ENCODE measurements at places on chromosomes 7 and 10.

GRCh38 chr7:116577320-116577871, 52.6 kb downstream of the CAV1 start:
- no peak for DNase-seq

GRCh38 chr10:43076876-43077420, at the start of gene RET:
TSS of gene RET (plus strand) at chr10:43077069. CDS start at chr10:43077259, 190 bp downstream.
- peak; percentile 34 for DNase-seq

- no peak for DNase-seq
Observed at GRCh38 chr10:116738339-116738738, 4.0 kb downstream of the HSPA12A start.

GRCh38 chr7:131459256-131459655, 97.2 kb downstream of the PODXL start:
- DNase-seq, result no peak

DNA sequence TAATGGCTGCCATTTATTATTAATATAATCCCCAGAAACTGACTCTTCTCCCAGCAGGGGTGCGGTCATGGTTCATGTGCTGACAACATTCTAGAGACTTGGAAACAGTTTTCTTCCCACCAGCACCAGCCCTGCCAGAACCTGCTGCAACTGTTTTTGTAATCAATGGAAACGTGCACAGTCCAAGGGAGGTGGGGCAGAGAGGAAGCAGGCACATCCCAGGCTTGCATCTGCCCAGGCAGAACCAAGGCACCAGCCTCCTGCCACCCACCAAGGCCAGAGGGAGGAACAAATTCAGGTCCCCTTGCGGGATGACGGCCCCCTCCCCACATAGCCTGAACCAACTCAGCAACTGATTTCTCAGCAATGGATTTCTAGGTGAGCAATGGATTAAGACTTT, 119.0 kb downstream of the OAT start:
- DNase-seq, result no peak

GRCh38 chr10:82564353-82565196, 689.6 kb downstream of the NRG3 start:
- DNase-seq, result no peak

DNA sequence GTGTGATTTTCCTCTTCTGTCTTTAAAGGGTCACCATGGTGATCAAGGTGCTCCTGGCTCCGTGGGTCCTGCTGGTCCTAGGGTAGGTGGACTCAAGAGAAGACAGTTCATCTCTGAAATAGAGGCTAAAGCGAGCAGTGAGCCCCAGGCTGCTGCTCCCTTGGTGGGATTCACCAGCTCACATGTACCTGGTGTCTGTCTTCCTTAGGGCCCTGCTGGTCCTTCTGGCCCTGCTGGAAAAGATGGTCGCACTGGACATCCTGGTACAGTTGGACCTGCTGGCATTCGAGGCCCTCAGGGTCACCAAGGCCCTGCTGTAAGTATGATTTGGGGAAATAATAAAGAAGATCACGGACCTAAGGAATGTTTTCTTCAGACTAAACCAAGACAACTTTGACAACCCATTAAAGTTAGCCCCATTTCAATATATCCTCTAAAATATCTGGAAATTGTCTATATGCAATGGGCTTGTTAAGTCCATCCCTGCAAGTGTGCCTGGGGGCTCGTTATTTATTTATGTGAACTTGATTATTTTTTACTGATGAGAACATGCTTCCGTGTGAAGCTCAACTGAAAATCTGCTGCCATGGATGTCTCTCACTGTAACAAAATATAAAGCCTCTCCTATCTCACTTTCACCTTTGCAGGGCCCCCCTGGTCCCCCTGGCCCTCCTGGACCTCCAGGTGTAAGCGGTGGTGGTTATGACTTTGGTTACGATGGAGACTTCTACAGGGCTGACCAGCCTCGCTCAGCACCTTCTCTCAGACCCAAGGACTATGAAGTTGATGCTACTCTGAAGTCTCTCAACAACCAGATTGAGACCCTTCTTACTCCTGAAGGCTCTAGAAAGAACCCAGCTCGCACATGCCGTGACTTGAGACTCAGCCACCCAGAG, 32.5 kb downstream of the COL1A2 start:
- DNase-seq, result no peak

GRCh38 chr7:154769527-154769926, 233.4 kb downstream of the PAXIP1 start:
- DNase-seq, result no peak

DNA sequence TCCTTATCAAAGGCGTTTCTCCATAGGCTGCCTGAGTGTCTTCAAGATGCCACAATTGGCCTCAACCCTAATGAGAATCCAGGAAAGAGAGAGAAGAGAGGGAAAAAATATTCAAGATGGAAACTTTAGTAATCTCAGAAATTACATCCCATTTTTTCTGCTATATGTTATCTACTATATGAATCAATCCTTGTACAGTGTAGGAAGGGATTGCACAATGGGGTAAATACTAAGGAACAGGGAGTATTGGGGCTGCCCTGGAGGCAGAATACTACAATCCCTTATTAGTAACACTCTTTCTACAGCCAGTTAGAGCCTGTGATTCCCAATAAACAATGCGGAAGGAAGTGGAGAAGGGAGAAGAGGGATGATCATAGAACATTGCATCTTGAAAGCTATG, 27.9 kb downstream of the TFPI2 start:
- DNase-seq, result no peak

DNA sequence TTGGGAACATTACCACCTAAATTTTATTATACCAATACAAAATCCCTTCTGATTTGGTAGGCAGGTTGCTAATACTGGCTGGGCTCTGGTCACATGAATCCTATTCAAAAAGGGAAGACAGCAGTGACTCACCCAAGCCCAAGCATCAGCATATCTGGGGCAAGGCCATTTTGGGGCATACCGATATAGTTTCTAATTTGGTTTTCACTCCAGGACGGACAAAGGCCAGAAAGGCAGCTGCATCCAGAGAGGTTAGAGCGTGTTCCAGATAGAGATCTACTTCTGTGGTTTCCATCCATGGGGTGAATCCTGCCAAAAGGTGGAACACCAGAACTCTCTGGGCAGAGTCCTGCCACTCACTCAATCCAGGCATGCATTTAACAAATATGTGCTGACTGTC, 335.8 kb downstream of the ELMO1 start:
- no peak for DNase-seq

- DNase-seq, result no peak
Observed at GRCh38 chr7:28804990-28805389, 153.1 kb downstream of the TRIL start.

DNA sequence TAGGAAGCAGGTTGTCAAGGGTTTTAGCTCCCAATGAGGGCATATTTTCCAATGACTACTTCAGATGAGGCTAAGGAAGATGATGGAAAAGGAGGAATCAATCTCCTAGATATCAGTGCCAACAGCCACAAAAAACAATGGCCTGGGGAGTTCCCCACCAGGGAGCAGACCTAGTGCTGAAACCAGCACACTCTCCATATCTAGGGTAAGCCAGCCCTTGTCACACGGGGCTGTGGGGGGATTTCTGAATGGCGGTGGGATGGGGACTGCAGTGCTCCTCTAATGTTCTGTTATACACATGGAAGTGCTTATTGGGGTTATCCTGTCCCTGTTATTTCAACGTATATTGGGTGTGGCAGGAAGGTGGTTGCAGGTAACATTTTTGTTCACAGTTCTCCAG, 18.5 kb downstream of the EPC1 start:
- DNase-seq, result no peak

DNA sequence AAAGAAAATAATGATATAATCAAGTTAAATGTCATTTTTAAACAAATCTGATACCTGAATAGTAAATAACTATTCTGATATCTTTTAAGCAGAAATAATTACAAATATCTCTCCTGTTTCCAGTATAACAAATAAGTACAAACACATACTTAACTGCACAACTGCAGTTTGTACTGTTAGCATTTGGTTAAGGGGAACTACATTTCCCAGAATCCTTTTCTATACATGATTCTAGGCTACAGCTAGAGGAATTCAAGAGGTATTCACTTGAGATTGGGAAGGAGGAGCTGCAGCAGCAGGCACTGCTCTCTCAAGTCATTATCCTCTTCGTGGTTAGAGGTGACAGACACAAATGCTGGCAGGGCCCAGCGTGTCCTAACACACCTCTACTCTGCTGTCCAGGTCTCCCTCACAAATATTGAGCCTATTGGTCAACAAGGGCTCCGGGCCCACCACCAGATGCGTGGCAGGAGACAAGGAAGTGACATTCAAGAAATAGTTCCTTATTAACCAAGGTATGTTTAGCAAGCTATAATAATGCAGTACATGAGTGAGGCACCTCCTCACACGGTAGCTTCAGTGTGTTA, 255.1 kb upstream of the MKLN1 start:
- DNase-seq, result no peak

GRCh38 chr10:13684252-13684791, 97.6 kb downstream of the PRPF18 start:
- DNase-seq, result no peak

DNA sequence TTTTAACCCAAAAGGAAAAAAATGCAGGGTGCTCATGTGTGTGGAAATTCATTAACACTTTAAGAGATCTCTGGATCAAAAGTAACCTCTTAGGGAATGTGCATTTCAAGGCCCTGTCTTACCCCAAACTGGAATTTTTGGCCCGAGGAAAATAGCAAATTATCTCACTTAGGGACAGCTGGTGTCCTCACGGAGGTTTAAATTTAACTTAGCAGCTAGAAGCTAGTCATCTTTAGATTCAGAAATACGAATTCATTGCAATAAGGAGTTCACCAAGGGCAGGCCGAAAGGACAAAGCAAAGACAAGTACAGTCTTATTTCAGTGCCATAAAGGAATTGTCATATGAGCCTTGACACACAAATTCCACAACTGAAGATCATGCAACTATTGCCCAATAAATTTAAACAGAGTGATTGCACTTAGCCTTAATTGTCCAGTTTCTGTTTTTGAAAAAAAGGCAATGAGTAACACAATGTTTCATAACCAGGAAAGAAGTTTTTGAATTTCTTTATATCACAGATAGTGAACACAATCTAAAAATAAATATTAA, 22.4 kb upstream of the SEMA3C start:
- no peak for DNase-seq

GRCh38 chr10:114618722-114619121, 39.4 kb downstream of the ABLIM1 start:
- no peak for DNase-seq

DNA sequence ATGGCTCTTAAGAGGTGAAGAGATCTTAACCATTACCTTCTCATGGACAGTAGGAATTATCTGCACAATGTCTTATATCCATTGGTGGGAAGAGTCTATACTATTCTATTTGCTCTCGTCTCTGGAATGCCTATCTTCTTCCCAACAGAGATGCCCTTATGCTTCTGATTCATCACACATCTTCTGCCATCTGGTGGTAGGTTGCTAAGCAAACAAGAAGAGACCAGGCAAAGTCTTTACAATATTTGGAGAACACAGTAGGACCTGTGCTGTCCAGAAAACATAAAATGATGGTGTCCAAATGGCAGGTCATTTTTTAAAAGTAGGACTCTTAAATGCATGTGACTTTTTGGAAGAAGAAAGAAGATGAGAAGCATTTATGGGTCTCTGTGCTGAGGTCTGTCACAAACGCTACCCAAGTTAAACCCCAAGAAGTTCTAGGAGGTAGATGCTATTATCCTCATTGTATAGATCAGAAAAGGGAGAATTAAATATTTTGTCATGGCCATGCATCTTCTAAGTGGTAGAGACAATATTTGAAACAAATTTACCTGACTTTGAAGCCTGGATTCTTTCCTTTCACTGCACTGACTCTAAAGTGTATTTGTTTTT, 67.8 kb upstream of the NXPH1 start:
- DNase-seq, result peak; percentile 47

GRCh38 chr7:158550394-158550700, 37.3 kb downstream of the PTPRN2 start:
- no peak for DNase-seq

DNA sequence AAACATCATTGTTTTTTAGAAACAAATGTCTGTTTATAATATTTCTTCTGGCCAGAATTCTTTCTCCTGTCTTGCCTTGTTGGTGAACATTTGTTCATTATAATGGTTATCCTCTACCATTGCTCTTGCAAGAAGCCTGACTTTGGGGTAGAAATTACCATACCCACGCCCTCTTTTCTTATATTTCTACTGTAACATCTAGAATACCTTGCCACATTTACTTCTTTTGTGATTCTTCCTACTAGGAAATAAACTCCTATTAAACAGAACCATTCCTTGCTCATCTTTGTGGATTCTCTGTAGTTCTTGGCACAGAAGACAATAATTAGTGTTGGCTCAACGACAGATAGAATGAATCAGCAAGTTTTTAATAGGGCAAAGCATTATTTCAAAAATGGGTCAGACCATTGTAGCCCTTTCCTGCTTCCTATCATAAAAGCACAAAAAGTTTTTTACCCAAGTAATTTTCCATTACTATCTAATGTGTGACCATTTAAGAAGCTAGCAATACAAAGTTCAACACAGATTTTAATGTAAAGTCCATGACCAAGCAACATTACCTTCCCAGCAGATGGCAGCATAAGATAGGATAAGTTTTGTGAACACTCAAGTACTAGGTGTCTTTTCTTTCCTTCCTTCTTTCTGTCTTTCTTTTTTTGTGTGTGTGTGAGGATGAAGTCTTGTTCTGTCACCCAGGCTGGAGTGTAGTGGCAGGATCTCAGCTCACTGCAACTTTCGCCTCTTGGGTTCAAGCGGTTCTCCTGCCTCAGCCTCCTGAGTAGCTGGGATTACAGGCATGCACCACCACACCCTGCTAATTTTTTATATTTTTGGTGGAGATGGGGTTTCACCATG, 270.4 kb downstream of the HGF start:
- peak; percentile 76 for DNase-seq

GRCh38 chr7:51471210-51471980, 154.8 kb upstream of the COBL start:
- DNase-seq, result no peak

- no peak for DNase-seq
Observed at GRCh38 chr7:45469103-45469502, 105.1 kb upstream of the ADCY1 start.

GRCh38 chr10:85786401-85786899, 580.1 kb downstream of the GRID1 start:
- DNase-seq, result peak; percentile 2

DNA sequence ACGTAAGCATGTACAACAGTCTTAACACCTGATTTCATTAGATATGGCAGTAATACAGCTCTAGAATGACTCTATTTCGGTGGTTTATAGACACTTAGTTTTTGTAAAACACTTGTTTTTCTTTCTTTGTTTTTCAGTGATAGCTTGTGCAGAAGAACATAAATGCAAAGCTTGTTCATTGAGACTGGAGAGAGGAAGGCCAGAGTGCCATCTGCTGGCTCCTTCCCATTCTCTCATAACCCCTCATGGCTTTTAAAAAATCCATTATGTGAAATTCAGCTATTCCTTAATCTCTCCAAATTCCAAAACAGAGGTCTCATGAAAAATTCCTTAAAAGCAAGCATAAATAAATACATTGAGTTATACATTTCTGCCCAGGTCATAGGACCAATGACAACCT, 76.3 kb downstream of the CACNB2 start:
- DNase-seq, result no peak

GRCh38 chr7:104852386-104852785, 161.6 kb upstream of the KMT2E start:
- no peak for DNase-seq

GRCh38 chr10:124354411-124355382, 64.0 kb downstream of the OAT start:
- peak; percentile 4 for DNase-seq

Measured in erythroblast (primary cell).